ENCODE measurements at places on chromosomes 13 and 19. TPM values are rescaled to one million over a fixed set of nuclear protein-coding genes. Genes with fewer than 3 reads are reported as not detected.

GRCh38 chr19:1387684-1388636, 4.3 kb downstream of the NDUFS7 start:
- no peak for DNase-seq

DNA sequence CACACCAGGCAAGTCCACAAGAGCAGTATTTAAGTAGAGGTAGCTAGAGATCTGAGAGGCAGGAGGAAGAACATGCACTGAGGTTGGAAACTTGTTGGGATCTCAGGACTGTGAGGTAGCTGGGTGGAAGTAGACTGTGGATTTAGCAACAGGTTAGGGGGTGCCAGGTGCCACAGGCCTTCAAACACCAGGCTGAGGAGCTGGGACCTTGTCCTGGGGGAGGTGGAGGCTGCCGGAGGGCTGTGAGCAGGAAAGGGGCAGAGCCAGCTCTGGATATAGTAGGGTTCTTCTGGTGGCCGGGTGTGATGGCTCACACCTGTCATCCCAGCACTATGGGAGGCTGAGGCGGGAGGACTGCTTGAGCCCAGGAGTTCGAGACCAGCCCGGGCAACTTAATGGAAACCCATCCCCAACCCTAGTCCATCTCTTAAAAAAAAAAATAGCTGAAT, 3.1 kb downstream of the FUZ start:
- no peak for DNase-seq

DNA sequence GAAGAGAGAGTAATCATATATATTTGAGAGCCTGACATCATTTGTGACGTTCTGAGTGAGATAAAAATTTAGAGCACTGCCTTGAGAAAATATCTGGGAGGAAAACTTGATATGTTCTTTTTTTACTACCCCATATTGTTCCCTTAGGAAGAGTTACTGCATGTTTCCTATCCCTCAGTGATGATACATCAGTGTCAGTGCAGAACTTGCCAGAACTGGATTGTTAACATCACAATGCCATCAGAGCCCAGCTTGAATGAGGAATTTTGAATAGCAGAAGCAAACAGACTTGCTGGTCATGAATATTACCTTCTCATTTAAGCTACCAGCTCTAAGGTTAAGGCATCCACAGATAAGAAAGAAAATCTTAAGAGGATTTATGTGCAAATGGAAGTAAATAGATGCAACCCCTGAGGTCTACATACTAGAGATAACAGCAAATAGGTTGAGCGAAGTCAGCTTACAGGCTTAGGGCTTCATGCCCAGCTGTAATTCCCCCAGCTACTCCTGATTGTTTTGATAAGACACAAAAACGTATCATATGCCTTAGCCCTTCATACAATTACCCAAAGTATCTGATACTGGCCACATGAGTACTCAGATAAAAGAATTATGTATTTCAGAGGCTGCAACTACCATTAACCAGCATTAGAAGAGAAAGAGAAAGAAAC, 313.7 kb upstream of the ATXN8OS start:
- no peak for DNase-seq

DNA sequence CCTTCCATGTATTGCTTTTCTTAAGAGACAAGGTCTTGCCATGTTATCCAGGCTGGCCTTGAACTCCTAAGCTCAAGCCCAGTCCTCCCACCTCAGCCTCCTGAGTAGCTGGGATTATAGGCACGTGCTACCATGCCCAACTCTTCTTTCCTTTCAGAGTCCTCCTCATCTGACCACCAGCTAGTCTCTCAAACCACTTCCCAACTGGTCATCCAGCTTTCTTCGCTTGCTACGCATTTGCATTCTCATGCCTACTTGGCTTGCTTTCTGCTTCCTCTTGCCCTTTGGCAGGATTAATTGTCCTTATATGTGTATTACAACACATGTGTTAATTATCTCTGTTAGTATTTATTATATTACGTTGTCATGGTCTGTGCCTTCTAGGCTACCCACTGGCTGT, 6.3 kb downstream of the GPR18 start:
- no peak for DNase-seq

DNA sequence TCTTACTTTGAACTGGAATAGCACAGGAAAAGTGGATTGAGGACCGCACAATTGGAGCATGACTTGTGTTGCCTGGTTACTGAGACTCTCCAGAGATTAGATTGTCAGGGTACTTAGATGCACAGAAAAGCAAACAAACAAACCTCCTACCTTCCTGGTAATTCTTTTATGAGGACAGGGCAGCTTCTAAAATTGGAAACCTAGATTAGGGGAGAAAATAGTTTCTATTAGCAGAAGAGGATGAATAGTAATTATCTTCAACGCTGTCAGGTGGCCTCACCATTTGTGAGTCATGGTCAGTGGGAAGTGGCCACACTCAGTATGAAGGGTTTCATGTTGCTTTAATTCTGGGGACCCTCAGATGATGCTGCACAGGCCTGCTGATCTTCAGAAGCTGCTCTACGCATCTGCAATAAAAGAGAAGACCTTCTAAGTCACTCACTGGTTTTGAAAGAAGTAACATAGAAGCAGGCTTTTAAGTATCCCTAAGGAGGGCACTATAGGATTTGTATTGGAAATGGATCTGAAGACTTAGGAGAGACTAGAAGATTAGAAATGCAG, 106.8 kb downstream of the LACC1 start:
- DNase-seq: no peak

DNA sequence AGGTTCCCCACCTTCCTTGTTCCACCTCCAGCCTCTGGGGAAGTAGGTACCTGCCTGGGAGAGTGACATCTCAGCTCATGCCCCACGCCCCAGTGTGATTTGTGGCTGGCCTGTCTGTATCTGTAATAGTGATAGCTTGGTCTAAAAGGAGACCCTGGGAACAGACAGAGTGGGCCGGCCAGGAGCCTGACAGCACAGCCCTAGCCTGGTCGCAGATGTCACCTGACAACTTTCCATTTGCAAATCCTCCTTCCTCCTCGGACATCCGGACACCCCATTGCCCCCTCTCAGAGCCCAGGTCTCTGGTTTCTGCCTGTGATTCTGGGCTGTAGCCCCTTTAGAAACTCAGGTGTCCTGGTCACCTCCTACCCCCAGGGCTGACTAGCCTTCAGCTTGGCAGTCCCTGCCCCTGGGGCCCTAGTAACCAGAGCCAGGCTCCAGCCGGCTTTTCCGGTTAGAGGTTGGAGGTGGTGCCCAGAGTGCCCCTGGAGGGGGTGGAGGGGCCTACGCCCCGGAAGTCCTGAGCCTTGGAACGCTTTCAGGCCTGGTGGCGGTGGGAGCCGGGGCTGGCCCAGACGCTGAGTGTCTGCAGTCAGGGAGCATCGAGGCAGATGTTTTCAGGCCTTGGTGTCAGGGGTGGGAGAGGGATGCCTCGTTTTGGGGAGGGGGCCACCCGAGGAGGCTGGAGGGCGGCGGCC, 6.5 kb downstream of the LRRC8E start:
- DNase-seq: peak; percentile 82

DNA sequence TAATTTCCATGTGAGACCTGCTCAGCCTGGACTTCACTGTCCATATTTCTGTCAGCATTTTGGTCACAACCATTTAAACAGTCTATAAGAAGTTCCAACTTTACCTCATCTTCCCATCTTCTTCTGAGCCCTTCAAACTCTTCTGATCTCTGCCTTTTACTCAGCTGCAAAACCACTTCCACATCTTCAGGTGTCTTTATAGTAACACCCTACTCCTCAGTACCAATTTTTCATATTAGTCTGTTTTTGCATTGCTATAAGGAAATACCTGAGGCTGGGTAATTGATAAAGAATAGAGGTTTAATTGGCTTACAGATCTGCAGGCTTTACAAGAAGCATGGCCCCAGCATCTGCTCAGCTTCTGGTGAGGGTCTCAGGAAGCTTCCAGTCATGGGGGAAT, 1648.9 kb upstream of the SLC10A2 start:
- no peak for DNase-seq

DNA sequence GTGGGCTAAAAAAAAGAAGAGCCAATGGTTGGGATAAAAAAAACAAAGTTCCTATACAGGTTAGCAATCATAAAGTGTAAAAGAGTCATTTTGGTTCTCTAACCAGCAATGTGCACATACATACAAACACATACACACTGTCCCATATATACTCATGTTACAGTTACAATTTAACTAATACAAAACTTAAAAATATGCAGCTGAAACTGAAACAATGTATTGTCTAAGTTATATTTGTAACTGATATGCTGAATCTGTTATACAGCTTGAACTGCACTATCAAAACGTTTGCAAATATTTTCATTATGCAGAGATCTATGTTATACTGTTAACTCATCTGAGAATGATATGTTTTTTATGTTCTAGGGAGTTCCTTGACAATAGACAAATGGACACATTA, 173.7 kb downstream of the KLF12 start:
- DNase-seq: no peak

- DNase-seq: no peak
Measured at GRCh38 chr13:105928048-105928447, 607.4 kb downstream of the EFNB2 start.

The LCP1 gene
- not detected for total RNA-seq

The SLC1A6 gene
- total RNA-seq: not detected

The ABCC4 gene
- total RNA-seq: 28.1 TPM

The C2CD4C gene
- 0.58 TPM for total RNA-seq

The DNAJC3 gene
- 17.7 TPM for total RNA-seq

The SHANK1 gene
- total RNA-seq: not detected

The LGALS4 gene
- 1,005 TPM for total RNA-seq

All from HT-29 (cell line).